Neural crest cell (in vitro differentiated cells): ENCODE measurements at places on chromosomes 1 and 21.
A peak's percentile ranks its signal among the peaks of the same experiment; 100 is the strongest.

- no peak for DNase-seq
Measured at GRCh38 chr1:200337831-200338230, 72.0 kb downstream of the ZNF281 start.

DNA sequence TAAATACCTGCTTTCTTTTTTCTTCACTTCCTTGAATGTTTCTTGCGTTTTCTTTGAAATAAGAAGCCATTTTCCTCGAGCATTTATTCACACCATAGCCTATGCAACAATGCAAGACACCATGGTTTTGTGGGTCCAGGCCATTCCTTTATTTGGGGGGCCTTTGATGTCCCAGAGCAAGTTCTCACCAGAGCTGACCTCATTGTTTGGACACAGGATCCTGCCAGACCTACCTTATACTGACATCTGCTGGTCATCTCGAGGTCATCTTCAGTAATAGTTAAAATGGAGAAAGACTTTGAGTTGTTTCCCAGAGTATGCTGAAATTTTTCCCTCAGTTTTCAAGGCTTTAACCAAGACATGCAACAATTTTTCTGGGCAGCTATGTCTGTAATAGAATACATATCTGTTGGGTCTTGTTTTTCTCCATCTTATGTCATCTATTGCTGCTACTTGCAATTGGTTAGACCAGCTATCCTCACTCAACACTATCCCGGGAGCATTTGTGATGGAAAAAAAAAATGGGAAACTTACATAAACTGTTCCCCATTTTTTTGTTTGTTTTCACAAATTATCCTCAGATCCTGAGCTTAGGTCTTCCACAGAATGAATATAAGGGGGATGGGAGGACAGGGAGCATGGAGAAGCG lies 34.0 kb upstream of the BACE2 start:
- no peak for DNase-seq

- no peak for DNase-seq
Measured at GRCh38 chr1:115539061-115539460, 102.7 kb upstream of the VANGL1 start.

DNA sequence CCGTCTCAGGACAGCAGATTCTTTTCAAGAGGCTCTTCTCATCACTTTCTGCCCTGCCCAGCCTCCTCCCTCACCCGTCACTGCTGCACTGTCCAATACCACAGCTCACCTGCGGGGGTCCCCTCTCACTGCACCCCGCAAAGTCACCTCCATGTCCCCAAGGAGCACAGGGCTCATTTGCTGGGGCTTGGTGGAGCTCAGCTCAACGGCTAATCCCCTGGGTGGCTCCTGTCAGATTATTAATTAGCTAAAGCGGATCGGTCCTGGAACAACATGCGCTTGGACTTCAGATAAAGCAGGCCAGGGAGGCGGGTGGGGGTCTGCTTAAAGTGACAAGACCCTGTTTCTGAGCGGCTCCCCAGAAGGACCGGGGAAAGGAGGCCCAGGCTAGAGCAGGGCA lies 43.1 kb downstream of the CASZ1 start:
- DNase-seq, result no peak

DNA sequence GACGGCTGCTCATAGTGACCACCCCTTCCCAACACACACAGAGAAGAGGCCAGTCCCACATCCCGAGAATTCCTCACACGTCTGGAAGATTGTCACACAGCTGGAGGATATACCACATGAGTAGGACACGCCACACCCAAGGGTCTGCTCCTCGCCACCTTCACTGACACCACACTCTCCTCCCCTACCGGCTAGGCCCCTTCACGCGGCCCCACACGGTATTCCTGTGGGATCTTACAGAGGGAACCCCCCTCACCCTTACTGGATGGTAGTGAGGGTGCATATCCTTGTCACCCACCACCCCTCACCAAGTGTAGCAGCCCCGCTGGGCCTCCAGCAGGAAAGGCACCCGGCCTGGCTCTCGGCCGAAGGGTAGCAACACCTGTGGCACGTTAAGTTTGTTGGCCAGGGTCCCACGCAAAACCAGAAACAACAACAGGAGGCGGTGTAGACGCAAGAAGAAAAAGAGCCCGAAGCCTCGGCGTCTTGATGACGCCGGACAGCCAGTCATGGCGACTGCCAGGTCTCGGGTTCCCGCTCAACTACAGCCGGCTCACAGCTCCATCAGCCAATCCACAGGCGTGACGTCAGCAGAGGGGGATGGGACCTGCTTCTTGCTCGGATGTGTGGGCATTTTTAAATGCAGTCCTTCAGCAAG lies at the start of gene NUP210L:
TSS of gene NUP210L (minus strand) at position 540 of the 658 bp plus-strand sequence.
- no peak for DNase-seq

DNA sequence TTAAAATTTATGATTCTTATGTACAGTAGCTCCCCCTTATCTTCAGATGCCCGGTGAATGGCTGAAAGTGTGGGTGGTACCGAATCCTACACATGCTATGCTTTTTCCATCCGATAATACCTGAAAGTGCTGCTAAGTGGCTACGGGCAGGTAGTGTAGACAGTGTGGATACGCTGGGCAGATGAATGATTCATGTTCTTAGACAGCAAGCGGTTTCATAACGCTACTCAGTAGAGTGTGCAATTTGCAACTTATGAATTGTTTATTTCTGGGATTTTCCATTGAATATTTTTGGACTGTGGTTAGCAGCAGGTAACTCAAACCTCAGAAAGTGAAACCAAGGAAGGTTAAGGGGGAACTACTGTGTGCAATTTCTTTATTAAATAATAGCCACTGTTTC lies 7.5 kb downstream of the PCP4 start:
- no peak for DNase-seq

DNA sequence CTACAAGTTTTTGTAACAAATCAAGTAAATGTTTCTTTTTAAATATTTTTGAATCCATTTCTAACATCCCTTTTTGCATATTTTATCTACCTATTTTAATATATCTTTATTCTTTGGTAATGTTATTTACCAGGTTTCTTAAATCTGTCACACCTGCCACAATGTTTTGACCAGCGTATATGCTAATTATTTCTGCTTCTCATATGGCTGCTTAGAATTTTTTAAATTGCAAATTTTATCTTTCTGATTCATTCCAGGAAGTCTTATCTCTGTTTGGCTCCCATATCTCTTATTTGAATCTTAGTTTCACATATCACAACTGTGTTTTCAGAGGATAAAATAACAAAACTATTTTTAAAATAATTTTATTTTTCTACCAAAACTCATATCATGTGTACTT lies 1411.1 kb downstream of the KCNT2 start:
- no peak for DNase-seq

DNA sequence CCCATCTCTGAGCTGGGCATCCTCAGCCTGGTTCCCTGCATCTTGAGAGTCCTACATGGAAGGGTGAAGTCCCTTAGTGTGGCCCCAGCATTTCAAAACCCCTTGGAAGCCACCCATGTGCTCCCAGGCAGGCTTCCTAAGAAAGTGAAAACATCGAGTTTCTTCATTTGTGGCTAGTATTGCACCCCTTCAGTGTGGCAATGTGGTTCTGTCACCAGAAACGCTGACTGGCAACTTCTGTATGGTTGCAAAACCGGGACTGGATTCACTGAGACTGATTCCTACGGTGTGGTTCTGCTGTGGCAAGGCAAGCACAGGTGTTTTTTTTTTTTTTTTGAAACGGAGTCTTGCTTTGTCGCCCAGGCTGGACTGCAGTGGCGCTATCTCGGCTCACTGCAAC lies 9.0 kb upstream of the IFNGR2 start:
- no peak for DNase-seq

- peak; percentile 30 for DNase-seq
Measured at GRCh38 chr1:166069390-166069789, 97.4 kb downstream of the FAM78B start.

DNA sequence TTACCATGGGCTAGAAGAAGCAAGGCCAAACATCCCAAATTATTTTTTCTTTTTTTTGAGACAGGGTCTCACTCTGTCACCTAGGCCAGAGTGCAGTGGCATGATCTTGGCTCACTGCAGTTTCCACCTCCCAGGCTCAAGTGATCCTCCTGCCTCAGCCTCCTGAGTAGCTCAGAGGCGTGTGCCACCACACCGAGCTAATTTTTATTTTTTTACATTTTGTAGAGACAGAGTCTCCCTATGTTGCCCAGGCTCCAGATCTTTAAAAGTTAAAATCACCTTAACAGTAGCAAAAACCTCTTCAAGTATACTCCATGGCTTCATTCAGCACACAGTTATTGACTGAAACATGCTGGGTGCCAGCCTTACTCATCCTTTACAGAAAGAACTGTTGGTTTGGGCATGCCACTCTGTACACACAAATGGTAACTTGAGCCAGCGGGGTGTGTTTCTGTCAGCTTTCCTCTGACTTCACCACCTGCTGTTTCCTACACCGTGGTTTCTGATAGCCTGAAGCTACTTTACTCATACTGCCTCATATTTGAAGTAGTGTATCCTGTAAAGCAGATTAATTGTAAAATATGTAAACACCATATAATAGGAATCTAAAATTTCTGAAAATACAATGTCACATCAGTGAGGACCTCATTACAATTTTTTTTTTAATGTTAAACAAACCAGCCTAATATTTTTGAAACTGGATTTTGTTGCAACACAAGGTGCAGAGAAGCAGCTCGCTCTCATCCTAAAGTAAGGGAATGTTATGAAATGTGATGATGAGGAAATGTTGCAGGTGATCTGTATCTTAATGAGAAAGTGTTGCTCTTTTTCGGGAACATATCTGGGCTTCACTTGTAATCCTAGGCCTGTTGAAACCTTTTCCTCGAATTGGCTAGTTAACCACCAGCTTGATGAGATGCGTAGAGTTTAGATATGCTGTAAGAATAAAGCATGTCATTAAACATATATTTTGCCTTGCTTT lies 113.9 kb downstream of the ATP5PO start:
- DNase-seq, result no peak

DNA sequence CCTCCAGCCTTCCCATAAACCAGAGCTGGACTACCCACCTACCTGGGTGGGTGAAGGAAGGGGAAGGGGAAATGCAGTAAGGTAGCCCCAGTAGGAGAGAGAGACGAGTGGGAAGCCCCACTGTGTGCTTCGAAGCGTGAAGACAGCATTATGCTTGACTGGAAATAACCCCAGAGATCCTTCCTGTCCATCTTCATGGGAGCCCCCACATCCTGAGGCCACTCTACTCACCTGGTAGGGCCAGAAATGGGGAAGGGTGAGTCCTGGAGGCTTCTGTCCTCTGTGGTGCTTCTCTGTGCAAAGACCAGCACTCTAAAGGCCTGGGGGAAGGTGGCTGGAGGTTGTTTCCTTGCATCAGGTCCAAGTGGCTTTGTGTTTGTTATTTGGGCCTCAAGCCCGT lies 10.0 kb upstream of the RASSF5 start:
- DNase-seq, result no peak

- DNase-seq, result no peak
Measured at GRCh38 chr1:184986250-184986649, 11.9 kb upstream of the NIBAN1 start.

DNA sequence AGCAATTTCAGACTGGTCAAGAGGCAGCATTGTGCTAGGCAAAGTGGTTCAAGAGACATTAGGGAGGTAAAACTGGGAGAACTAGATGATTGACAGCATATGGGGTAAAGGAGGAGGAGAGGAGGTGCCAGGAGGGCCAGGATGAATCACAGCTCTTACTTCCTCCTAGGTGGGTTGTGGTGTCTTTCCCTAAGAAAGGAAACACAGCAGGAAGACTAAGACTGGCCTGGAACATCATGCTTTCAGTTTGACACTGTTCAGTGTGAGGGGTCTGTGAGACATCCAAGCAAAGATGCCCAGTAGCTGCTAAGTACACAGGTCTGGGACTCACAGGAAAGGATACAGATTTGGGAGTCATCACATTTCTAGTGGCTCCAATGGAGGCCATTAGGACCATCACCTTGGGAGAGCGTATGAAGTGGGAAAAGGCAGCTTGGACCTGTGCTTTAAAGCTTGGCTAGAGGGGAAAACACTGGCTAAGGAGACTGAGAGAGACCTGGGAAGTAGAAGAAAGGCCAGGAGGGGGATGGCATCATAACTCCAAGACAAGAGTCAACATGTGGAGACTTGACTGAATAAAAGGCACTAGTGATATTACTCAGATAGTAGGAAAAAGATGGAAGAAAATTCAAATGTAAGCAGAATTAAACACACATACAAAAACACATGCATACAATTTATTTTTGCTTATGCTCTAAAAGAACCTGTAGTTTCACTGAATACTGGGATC lies 17.3 kb downstream of the CD58 start:
- DNase-seq, result no peak

- DNase-seq, result no peak
Measured at GRCh38 chr1:221408117-221408803, 333.6 kb downstream of the DUSP10 start.

DNA sequence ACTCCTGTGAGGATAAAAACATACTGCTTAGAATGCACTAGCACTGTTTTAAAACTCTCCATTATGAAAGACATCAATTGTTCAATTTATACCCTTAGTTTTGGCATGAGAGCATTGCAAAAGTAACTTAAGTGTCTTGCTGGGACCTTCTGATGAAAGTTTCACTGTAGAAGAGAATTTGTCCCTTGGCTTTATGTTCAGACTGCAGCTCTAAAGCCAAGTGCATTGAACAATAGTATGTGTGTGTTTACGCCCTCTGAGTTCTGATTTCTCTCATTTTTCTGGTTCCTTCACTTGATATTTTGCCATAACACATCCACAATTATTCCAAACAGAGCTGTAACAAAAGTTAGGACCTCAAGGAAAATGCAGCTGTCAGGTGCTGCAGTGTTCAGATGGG lies 474.6 kb downstream of the DISC1 start:
- DNase-seq, result no peak
